ENCODE measurements at places on chromosomes 5 and 9.

DNA sequence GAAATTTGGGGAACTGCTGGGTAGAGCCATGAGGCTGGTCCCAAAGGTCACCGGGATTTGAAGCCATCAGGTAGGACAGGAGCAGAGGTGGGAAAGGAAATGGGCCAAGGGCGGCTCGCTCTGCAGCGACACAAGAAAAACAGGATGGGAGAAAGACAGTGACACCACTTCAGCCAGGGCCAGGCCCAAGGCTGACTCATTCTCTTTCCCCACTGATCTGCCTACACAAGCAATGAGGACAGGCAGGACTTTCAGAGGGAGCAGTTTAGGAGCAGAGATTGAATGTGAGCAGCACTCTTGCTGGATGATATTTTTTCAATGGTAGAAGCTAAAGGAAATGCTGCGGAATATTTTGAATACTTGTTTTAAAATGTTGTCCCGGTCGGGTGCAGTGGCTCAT, 3.5 kb downstream of the RUFY1 start:
- no peak for DNase-seq

- DNase-seq: no peak
These were observed 502.8 kb downstream of the LRRC70 start for GRCh38 chr5:63081402-63081801.

DNA sequence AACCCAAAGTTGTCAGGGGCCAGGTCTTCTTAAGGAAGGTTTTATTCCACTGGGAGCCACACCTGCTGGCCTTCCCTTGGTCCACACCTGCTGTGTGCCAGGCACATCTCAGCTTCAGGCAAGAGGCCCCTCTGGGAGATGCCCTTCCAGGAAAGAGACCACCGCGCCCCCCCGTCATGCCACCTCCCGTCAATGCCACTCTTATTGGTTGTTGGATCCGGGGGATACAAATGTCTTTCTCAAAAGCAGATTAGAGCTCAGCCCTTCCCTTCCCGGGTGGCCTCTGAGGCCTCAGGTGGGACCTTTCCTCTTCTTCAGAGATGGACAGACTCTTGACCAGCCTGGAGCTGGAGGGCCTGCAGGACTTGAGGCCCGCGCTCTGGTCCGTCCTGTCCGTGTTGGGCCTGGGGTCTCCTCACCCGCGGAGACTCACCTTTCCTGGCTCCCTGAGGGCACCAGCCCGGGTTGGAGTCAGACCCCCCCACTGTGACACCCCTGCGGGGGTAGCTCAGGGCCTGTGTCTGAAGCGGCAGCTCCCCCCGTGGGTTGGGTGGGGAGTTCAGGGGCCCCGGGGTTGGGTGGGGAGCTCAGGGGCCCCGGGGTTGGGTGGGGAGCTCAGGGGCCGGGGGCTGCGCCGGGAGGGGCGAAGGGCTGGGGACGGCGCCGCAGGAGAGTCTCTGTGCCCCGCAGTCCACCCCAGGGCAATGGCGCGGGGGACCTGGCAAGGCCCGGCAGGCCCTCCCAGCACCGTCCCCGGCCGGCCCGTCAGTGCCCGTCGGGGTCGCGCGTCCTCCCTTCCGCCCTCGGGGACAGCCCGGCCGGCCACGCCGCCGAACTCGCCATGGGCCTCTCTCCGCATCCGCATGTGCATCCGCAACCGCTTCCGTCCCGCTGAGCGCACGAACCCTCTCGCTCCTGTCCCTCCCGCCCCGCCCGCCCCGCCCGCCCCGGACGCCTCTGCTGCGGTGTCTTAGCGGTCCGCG, 3.7 kb upstream of the SLC9A3 start:
- DNase-seq: no peak

DNA sequence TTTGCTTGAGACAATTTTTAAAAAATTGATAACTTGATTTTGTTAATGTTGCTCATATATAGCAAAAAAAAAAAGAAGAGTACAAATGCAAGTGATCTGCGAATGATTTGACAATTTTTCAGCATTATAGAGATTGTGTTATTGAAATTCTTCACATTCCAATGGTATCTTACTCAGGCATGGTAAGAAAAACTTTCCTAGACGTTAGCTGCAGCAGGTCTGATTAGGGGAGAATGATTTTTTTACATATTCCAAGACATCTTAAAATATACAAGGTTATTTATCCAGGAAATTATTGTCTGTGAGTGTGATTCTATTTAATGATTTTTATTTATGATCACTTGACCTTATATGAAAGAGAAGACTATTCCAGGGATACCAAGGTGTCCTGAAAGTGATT, 361.9 kb downstream of the MAT2B start:
- DNase-seq: no peak

All from GM12864 (cell line).